NCI-H2081 (cell line): ENCODE measurements at places on chromosomes 7 and 10.

DNA sequence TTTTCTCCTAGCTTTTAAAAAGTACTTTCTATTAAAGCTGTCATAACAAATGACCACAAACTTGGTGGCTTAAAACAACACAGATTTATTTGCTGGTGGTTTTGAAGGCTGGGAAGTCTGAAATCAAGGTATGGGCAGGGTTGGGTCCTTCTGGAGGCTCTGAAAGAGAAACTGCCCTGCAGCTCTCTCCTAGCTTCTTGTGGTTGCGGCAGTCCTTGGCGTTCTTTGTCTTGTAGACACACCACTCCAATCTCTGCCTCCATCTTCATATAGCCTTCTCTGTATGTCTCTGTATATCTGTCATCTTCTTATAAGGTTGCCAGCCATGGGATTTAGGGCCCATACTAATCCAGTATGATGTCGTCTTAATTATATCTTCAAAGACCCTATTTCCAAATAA lies 79.4 kb upstream of the PRR15 start:
- no peak for DNase-seq

DNA sequence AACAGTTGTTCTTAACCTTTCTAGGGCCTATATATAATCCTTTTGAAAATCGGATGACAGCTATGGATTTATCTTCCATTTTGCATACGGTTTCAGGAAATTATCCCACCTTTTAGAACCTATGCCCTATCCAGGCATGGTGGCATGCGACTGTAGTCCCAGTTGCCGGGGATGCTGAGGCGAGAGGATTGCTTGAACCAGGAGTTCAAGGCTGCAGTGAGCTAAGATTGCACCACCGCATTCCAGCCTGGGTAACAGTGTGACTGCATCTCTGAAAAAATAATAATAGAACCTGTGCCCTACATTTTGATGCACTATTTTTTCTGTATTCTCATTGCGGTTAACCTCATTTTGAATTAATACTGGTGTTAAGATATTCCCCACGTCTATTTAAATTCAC lies 11.6 kb downstream of the CCAR1 start:
- no peak for DNase-seq

GRCh38 chr10:128713874-128714570 lies 587.8 kb upstream of the MKI67 start:
- DNase-seq, result no peak

- DNase-seq, result no peak
These were observed 16.0 kb upstream of the LRRC61 start for GRCh38 chr7:150307129-150307528.

- DNase-seq, result no peak
These were observed 11.7 kb downstream of the CPEB3 start for GRCh38 chr10:92278996-92279696.

- no peak for DNase-seq
These were observed 54.4 kb downstream of the PKD1L1 start for GRCh38 chr7:47893721-47894365.

DNA sequence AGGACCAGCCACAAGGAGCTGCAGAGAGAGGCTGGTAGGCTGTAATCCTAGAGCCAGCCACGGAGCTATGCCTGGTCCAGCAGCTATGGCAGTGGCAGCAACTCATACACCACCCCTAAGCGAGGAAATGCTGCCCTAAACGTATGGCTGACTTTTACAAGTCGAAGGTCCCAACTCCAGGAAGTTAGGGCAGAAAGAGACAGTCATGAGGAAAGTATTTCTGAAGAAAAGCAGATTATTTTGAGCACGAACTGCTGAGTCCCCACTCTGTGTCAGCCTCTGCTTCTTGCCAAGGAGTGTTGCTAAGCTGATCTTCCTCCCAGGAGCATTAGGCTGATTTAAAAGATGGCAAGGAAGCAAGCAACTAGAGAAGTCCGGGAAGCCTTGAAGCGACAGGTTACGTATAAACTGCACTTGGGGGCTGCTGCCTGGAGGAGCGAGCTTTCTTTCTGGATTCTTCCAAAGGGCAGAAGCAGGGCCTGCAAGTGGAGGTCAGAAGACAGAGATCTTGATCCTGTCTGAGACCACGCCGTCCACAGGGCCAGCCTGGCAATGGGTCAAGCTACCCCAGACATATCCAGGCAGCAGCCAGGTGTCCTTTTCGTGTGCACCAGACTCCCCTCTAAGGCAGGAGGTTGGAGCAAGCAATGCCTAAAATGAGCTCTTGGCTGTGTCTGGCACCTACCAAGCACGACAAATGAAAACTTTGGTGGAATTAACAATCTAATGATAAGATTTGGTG lies 39.4 kb downstream of the PLXNA4 start:
- no peak for DNase-seq

GRCh38 chr7:154777023-154777422 lies 225.9 kb downstream of the PAXIP1 start:
- no peak for DNase-seq

DNA sequence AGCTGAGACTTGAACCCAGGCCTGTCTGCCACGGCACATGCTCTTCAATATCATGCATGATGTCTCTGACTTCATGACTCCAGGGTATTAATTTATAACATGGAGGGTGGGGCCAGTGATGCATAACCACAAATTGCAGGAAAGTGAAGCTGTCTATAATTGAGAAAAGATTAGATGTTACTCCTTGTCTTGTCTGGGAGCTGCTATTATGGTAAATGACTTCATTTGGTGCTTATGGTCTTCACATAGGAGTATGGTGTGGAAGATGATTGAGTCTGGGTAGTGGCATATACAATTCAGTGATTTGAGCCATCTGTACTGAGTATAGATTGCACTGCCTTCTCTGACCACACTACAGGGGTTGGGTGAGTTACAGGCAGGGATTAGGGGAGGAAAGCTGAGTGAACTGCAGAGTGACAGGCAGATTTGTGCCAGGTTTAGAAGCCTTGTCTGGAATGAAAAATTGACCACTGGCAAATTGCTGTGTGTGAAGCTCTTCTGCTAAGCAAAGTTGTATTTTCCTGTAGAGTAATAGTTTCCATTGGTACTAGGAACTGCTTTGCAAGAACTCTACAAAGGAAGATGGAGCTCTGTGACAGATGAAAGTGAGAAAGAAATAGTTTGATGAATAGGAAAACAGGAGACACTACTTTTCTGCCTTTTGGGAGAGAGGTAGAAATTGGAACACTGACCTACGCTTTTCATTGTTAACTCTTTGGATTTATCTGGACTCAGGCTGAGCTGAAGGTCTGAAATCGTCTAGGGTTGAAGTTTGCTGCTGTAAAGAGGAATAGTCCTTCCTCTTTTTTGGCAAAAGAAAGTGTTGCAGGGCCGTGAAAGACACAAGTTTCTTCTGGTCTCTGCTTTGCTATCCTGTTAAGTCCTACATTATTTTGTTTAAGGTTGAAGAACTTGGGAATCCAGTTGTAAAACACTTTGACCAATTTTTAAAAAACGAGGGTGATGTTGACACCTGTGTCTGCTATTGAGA lies 2.7 kb downstream of the SND1 start:
- no peak for DNase-seq

GRCh38 chr7:28580665-28581064 lies 168.3 kb downstream of the CREB5 start:
- DNase-seq, result no peak

- peak; percentile 49 for DNase-seq
These were observed 128.0 kb downstream of the ZMIZ1 start for GRCh38 chr10:79196470-79197461.

GRCh38 chr10:128326251-128326650 lies 200.0 kb upstream of the MKI67 start:
- DNase-seq, result no peak

DNA sequence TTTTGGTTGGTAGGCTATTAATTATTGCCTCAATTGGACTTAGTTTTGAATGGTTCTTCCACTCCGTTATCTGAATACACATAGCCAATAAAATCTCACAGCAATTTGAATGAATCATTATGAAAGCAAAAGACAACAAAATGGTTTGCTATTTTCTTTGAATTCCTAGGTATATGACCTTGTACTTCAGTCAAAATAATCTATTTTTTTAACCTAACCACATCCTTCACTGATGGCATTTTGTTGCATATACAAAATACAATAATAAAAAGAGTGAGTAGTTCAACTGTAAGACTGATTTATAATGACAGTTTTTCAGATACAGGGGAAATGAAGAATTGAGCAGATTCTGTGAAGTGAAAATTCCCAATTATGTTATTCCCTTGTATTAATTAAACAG lies 433.1 kb downstream of the HTR7 start:
- no peak for DNase-seq

GRCh38 chr10:129048513-129048912 lies 418.5 kb upstream of the MGMT start:
- no peak for DNase-seq

- peak; percentile 9 for DNase-seq
These were observed 28.0 kb downstream of the TMEM270 start for GRCh38 chr7:73888959-73889358.

DNA sequence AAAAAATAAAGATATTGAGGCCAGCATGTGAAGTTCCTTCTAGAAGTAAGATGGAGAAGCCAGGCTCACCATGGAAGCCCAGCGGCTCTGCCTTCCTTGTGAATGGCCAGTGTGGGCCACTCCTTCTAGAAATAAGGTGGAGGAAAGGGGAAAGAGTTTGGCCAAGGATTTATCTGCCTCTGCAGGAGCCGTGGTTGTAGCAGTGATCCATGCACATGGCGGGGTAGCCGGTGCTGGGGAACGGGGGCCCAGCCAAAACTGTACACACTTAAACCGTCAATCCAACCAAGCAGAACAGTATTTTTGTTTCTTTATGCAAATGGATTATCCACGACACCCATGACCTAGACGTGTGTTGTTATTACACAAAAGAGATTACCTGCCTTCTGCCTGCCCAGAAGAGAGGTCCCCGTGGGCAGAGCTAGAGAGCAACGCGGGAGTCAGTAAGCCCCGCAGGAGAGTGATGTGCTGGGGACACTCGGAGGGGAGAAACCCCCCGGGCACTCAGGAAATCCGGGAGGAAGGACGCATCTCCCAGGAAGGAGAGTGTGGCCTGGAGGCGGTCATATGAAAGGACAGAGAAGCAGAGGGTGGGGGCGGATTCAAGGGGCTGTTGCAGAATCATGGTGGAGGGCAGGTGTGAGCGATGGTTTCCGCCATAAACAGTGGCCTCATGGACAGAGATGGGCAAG lies 218.4 kb upstream of the PPP2R2D start:
- no peak for DNase-seq

DNA sequence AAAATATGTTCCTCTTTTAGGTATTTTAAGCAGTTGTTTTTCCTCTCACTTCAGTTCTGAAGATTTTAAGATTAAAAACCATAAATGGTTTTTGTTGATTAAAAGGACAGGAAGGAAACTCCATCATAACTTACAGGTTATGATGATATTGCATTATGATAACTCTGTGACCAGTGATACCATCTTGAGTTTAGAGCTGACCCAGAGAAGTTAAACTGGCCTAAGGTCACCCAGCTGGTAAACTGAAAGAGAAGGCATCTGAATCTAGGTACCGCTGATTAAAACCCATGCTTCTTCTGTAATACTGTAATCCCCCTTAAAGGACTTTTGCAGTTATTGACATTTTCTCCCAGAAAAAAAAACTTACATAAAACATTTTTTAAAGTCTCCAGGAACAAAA lies 29.6 kb downstream of the LOXL4 start:
- DNase-seq, result no peak

GRCh38 chr7:25116621-25117020 lies 8.4 kb downstream of the CYCS start:
- DNase-seq, result no peak

DNA sequence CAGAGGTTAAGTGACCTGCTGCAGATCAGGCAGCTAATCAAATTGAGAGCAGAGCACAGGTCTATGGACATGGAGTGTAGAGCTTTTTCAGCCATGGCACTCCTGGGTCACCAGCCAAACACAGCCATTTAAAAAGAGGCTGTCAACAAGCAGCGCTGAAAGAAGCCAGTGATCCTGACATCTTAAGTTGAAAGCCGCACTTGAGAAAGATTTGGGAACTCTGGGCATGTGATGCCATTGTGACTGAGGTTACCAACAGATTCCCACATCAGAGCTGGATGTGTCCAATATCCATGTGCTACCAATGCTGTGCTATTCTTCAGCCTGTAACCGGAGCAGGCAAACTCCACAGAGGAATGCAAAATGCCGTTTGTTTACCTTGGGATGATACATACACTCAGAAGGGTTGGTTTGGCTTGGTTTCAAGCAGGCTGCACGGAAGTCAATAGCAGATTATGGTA lies 56.2 kb upstream of the ABLIM1 start:
- peak; percentile 55 for DNase-seq

- peak; percentile 48 for DNase-seq
These were observed 161.5 kb downstream of the CREB5 start for GRCh38 chr7:28573651-28574301.

DNA sequence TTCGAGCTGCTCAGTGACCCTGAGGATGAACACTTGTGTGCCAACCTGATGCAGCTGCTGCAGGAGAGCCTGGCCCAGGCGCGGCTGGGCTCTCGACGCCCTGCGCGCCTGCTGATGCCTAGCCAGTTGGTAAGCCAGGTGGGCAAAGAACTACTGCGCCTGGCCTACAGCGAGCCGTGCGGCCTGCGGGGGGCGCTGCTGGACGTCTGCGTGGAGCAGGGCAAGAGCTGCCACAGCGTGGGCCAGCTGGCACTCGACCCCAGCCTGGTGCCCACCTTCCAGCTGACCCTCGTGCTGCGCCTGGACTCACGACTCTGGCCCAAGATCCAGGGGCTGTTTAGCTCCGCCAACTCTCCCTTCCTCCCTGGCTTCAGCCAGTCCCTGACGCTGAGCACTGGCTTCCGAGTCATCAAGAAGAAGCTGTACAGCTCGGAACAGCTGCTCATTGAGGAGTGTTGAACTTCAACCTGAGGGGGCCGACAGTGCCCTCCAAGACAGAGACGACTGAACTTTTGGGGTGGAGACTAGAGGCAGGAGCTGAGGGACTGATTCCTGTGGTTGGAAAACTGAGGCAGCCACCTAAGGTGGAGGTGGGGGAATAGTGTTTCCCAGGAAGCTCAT lies 1.1 kb downstream of the DDIT4 start:
- DNase-seq, result peak; percentile 69

DNA sequence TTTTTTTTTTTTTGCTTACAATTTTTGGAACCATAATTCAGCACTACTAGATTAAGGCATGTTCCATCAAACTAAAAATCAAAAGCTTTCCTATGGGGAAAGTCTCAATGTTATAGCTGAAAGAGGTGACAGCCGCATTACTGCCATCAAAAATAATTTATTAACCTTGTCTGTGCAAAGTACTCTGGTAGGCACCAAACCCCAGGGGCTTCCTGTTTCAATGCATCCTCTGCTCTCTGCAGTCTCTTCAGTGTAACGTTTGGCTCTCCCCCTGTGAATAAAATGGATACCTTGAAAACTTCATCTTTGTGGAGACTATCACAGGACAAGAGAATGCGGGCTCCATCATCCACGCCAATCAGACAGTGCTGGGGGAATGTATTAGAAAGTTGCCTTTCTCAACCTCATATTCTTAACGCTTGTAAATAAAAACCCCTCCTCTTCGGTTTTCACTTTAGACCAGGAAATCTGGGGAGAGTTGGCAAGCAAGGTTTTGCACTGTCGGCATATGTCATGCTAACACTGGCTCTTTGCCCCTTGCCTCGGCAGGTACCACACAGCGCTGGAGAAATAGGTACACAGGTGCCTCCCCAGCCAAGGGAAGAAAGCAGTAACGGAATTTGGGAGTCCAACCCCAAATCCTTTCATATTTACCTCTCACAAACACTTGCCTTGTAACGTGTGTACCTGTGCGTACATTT lies 1.6 kb upstream of the NRG3 start:
- no peak for DNase-seq

GRCh38 chr10:110811791-110812581 lies 59.7 kb upstream of the PDCD4 start:
- DNase-seq, result no peak
